ENCODE measurements at places on chromosomes 3 and 15.

DNA sequence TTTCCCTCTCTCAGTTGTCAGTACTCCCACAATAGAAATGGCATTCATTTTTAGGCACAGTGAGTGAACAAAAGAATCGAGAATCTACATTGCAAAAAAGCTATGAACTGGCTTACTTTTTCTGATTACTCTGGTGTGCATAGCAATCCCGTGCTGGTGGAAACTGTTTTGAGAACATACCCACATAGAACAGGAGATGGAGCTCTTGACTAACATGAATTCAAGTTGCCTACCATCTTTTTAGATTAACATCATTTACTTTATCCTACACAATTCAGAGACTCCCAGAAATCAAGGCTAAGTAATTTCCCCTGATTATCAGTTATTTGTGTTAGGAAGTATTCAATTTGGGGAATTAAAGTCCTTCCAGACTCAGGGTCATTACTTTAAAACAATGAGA lies 326.6 kb downstream of the ARPP21 start:
- DNase-seq: no peak

DNA sequence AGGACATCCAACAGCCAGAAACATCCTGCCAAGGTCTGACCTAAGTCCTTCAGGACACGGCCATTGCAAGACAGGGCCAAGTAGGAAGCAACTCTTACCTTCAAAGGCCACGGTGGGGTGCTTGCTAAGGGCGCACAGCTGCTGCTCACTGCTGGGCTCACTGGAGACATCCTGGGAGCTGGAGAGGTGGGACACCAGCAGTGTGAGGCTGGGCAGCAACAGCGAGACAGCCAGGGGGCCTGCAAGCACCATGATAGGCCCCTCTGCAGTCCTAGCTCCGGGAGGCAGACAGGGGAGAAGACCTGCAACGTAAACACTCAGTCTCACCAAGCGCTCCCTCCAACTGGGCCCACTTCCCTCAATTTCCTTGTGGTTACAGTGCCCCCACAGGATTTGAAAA lies 79.2 kb downstream of the SEMA5B start:
- peak; percentile 43 for DNase-seq

DNA sequence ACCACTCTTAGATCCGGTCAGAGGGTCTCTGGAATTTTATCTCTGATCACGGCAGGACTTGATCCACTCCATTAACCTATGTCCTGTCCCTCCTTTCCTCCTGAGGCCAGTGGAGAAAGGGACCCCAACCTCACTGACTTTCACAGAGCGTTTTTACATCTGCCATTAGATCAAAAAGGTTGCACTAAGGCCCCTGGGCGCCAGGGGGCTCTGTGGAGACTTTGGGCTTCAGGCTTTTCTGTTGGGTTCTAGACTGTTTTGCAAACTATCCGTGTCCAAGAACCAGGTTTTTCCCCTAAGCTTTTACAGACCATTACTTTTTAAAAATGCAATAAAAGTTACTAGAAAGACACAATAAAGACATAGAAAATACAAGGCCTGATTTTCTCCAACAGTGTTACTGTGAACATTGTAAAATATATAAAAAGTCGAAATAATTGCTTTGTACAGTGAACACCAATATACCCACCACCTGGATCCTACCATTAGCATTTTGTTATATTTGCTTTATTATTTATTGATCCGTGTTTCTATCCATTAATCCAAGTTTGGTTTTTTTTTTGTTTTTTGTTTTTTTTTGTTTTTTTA lies 159.7 kb downstream of the POLR2M start:
- DNase-seq: peak; percentile 75

DNA sequence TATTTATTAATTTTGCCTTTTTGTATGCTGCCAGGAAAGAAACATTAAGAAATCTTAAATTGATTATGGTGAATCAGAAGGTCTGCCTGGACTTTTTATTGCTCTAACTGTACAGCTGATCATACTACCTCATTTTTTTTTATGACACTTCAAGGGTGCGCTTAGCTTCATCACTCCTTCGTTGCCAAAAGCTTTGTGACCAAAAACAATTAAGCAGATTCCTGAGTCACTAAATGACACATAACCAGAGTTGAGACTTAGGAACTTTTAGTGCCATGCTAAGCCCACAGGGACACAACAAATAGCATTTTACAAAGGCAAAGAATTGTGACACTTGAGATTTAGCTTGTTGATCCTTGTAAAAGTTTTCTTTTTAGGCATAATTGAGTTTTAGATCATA lies 4.9 kb downstream of the ADIPOQ start:
- no peak for DNase-seq

DNA sequence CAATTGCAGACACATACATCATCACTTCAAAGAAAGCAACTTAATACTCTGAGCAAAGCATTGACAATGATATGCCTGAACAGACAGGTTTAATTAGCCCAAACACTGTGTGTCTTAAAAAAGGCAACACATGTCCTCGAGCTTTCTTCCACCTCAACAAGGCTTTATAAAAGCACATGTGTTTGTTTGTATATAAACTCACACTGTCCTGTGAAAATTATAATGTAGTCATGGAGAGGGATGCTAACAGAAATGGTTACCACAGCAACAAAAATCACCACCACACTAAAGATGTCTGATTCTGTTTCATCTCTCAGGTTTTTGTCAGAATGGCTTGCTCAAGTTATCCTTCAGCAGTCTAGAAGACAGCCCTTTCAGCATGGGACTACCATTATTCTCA lies 314.7 kb downstream of the MAGI1 start:
- no peak for DNase-seq

- DNase-seq: no peak
Measured at GRCh38 chr3:159472611-159473010, 516.0 kb upstream of the IL12A start.

GRCh38 chr3:31775383-31775782 lies 205.7 kb downstream of the OSBPL10 start:
- no peak for DNase-seq

DNA sequence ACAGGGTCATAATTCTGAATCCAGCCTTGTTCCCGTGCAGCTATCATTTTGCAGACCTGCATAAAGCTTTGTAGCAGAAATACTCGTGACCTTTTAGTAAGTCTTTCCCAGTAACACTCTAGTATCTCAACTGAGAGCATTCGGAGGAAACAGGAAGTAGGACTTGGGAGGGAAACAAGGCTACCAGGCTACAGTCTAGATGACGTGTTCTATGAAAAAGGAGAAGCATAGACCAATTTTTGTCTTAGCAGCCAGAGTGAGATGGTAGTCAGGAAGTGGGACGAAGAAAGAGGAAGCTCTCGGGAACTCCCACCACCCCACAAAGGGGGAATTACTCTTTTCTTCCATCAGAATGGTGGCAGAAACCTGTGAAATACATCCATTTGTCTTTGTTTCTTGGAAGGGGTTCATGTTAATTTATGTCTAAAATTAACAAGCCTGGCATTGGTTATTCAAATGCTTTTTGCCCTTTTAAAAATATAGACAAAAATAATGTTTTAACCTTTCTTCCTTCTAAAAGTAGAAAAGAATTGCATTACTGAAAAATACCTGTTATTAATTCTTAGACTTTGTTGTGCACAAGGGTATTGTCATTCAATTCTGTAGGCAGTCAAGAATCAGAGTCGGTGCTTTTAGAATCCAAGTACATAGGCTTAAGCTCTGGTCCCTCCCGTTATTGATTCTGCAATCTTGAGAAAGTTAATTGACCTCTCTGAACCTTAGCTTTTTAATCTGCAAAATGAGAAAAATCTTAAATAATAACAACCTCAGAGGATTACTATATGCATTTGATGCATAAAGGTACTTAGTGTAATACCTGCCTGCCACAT lies 1.6 kb upstream of the SUCNR1 start:
- no peak for DNase-seq

DNA sequence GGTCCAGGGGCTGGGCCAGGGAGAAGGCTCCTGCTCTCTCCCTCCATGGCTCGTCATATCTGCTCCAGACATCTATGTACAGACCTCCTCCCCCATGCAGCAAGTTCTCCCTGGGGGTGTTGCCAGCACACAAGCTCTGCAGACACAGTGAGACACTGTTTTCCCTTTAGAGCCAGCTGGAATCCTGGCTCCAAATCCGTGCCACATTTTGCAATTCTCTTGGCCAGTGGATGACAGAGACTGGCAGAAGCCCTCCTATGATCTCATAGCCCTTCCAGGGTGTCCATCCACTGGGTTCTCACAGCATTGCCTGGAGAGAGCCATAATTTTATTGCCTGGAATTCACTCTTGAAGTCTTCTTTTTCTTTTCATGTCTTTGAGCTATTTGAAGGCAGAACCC lies 203.9 kb downstream of the TLE3 start:
- DNase-seq: peak; percentile 87

- DNase-seq: no peak
Measured at GRCh38 chr3:12658593-12659058, 5.3 kb downstream of the RAF1 start.

GRCh38 chr15:87896936-87897335 lies 359.6 kb downstream of the NTRK3 start:
- no peak for DNase-seq

GRCh38 chr3:100915706-100916495 lies 77.3 kb downstream of the ABI3BP start:
- no peak for DNase-seq

DNA sequence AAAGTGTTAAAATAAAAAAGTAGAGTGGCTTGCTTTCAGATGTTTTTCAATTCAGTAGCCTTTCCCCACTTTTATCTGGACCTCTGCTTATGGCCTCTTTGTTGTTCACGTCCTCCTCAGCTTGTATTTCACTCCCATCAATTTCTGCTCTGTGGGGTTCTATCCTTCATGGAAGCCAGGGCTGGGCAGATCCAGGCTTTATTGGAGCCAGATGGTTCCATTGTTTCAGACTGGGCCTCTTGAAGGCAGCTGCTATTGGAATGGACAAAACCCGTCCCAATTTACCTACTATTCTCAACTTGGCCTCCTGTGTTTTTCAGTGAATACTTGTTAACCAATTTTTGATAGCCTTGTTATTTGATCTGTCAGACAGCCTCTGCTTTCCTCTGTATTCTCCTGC lies 10.9 kb upstream of the AADACL2 start:
- DNase-seq: no peak

DNA sequence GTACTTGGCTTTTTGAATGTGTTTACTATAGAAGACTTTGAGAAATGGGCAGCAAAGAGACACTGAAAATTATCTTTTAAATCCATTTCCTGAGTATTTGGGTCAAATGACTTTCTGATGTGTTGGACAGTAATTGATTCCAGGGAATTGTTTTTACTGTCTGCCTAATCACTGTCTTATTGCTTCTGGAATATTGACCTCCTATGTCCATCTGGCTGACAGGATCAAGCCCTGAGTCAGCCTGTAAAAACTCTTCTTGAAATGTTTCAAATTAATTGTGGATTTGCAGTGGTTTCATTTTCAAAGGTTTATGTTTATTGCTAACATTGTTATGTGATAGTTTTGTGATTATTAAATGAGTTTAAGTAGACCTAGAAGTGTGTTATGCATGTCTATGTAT lies 50.6 kb upstream of the MLF1 start:
- DNase-seq: no peak

- no peak for DNase-seq
Measured at GRCh38 chr3:49769926-49770325, 16.4 kb downstream of the IP6K1 start.

GRCh38 chr15:89381331-89381730 lies 46.7 kb upstream of the POLG start:
- DNase-seq: no peak

DNA sequence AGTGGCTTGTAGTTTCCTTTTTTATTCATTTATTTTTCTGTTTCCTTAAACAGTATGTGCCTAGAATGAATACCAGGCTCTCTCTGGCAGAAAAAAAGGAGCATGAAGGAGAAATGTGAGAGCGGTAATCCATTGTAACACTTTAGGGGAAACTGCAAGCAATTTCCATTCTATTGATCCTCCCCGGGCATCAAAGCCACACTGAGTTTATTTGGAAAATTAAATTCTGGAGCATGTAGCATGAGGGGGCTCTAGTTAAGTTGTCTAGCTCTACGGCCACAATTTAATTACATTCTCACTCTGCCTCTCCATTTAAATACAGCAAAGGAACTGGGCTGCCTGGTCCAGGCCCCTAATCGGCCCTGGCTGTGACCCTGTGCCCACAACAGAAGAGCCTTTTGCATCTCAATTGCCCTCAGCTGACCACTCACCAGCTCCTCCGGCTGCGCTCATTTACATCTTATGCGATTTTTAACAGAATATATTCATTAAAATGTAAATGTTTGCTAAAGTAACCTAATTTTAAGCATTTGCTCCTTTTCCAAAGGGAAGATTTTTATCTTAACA lies 72.9 kb downstream of the MEGF11 start:
- no peak for DNase-seq

DNA sequence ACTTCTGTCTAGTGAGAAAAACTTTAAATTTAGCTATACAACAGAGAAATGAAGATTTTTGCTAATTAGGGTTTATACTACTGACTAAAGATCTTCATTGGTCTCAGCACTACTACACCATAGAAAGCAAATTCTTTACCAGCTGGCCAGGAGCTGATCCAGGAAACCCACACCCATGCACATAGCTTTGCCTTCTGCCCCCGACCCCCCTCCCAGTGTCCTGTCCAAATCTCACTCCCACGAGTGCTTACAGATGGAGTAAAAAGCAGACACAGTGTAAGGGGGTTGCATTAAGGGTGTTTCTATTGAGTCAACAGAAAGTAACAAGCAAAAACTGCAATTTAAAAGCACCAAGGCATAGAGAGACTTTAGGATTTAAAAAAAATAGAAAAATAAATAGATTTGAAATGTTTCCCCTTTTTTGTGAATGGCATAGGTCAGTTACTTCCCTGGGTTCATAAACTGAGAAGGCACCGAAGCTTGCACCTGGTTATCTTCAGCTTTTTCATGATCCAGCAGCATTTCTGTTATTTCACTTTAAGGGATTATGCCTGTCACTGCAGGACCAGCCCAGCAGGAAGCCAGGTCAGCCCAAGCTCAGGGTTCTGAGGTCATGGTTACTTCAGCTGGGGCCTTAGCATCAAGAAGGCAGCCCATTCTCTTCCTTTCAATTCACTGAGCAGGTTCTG lies 124.3 kb downstream of the CTNNB1 start:
- no peak for DNase-seq

GRCh38 chr3:183518491-183519251 lies 36.8 kb downstream of the KLHL6 start:
- DNase-seq: no peak

DNA sequence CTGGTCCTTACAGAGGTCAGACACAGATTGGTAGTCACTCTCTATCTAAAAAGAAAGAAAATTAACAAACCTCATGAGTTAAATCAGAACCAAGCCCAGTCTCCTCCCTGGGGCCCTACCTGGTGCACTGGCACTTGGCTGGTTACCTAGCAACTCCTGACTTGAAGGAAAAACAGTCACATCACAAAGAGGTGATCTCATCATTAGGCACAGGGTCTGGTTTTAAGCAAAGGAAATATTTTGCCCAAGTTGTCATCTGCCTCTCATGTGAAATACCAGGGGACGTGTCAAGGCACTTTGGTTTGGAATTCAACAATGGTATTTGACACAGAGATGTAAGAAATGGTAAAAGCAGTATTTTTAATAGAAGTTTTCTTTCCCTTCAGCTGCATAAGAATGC lies 47.7 kb upstream of the FMN1 start:
- no peak for DNase-seq

- no peak for DNase-seq
Measured at GRCh38 chr3:31170932-31171670, 276.6 kb upstream of the GADL1 start.

- no peak for DNase-seq
Measured at GRCh38 chr3:81554388-81554787, 207.1 kb downstream of the GBE1 start.

All from BE2C (cell line).